ENCODE measurements at places on chromosomes 11 and 22. TPM values are rescaled to one million over a fixed set of nuclear protein-coding genes. Genes with fewer than 3 reads are reported as not detected.

NEFH gene
- total RNA-seq, result 0.55 TPM

OR5M10 gene
- total RNA-seq, result not detected

P2RY2 gene
- total RNA-seq, result 21.4 TPM

CLMP gene
- 23.6 TPM for total RNA-seq

- no peak for DNase-seq
Observed at GRCh38 chr11:78510025-78510596, 64.6 kb downstream of the NARS2 start.
